Vagina (tissue), 2 donors: ENCODE measurements at places on chromosomes 7 and 10. TPM values are rescaled to one million over a fixed set of nuclear protein-coding genes. Genes with fewer than 3 reads are reported as not detected.

- no peaks in the 10 kb centered on the region for H3K27me3 ChIP-seq
- no peaks in the 10 kb centered on the region for H3K36me3 ChIP-seq
- no peaks in the 10 kb centered on the region for H3K4me1 ChIP-seq
- H3K4me3 ChIP-seq: no peak overlapping the region
- no peak for DNase-seq
- no peak overlapping the region for H3K27ac ChIP-seq
These were observed 154.1 kb downstream of the RNLS start for GRCh38 chr10:88428976-88429375.

- DNase-seq: no peak
- no peaks in the 10 kb centered on the region for H3K36me3 ChIP-seq
- H3K4me3 ChIP-seq: no peak overlapping the region
- peaks cover 14% of the 10 kb centered on the region for H3K4me1 ChIP-seq
- no peaks in the 10 kb centered on the region for H3K27me3 ChIP-seq
These were observed 4.3 kb downstream of the PFKP start for GRCh38 chr10:3071405-3072198.

DNA sequence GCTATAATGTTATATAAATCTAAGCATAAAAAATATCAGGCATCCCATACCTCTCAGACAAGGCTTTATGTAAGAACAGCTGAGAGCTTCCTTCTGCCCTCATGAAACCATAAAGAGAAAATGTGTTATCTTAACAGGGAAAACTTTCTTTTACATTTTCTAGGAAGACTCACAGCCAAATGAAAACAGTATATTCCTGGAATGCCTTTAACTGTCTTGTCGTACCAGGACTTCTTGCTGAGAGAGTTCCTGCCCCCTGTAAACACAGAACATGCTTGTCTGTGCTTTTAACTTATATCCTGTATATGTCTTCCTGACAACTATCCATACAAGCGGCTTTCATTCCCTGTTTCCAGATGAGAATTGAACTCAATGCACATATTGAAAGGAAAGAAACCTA, 64.8 kb upstream of the AHR start:
- DNase-seq: no peak
- no peaks in the 10 kb centered on the region for H3K27me3 ChIP-seq
- no peak overlapping the region for H3K4me3 ChIP-seq
- H3K36me3 ChIP-seq: no peaks in the 10 kb centered on the region
- peaks cover 15% of the 10 kb centered on the region for H3K4me1 ChIP-seq

GRCh38 chr10:109963439-109963838, 40.1 kb upstream of the XPNPEP1 start:
- DNase-seq: no peak
- no peak overlapping the region for H3K27ac ChIP-seq
- H3K27me3 ChIP-seq: no peaks in the 10 kb centered on the region
- H3K4me3 ChIP-seq: no peak overlapping the region

DNA sequence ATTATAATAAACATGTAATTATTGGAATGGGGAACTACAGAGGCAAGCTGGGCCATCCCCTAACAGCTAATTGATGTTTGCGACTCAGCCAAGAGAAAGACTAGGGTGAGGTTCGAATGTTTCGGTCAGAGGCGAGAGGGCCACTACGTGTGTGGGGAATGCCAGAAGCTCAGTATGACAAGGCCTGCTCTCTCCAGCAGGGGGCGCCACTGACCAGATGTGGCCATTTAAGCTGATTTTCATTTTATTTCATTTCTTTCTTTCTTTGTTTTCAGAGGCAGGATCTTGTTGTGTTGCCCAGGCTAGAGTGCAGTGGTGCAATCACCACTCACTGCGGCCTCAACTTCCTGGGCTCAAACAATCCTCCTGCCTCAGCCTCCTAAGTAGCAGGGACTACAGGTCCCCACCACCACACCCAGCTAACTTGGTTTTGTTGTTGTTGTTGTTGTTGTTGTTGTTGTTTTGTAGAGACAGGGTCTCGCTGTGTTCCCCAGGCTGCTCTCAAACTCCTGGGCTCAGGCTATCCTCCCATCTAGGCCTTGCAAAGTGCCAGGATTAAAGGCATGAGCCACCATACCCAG, 38.1 kb downstream of the TMEM130 start:
- H3K4me1 ChIP-seq: peaks cover 3% of the 10 kb centered on the region
- no peaks in the 10 kb centered on the region for H3K36me3 ChIP-seq
- no peaks in the 10 kb centered on the region for H3K27me3 ChIP-seq

GRCh38 chr10:99993701-99994689, 15.8 kb downstream of the DNMBP start:
- peak overlapping the region; percentile 40 for H3K27ac ChIP-seq
- no peaks in the 10 kb centered on the region for H3K27me3 ChIP-seq
- DNase-seq: no peak

DNA sequence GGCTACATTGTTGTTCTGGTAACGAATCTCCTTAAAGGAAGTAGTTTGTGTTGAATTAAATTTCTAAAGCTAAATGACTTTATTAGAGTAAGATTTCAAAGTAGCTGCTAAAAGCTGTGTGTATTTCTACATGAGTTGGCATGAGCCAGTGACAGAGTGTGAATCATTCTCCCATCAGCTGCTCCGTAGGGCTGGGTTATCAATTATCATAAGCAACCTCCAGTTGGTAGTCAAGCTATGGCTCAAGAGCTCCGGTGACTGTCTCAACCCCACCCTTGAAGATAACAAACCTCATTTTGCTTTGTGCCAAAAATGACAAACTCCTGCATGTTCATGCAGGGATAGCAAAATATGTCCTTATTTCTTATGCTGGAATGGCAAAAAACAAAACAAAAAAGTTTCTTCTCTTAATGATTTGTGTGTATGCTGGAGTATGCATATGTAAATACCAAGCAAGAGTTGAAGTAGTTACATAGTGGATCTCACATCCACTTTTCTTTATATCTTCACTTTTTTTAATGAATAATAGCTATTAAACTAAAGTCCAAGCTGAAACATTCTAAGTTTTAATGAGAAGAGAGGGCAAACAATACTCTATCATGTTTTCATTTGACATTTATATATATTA, 249.4 kb downstream of the CACNA2D1 start:
- H3K36me3 ChIP-seq: no peaks in the 10 kb centered on the region
- DNase-seq: no peak
- H3K4me3 ChIP-seq: no peak overlapping the region
- no peak overlapping the region for H3K27ac ChIP-seq
- H3K4me1 ChIP-seq: no peaks in the 10 kb centered on the region

- peaks cover 37% of the 10 kb centered on the region for H3K4me1 ChIP-seq
- H3K4me3 ChIP-seq: no peak overlapping the region
- H3K27me3 ChIP-seq: no peaks in the 10 kb centered on the region
- H3K36me3 ChIP-seq: peaks cover 5% of the 10 kb centered on the region
These were observed 45.1 kb upstream of the KCTD7 start for GRCh38 chr7:66583490-66584110.

- H3K4me1 ChIP-seq: no peaks in the 10 kb centered on the region
- DNase-seq: no peak
- H3K27me3 ChIP-seq: no peaks in the 10 kb centered on the region
- H3K36me3 ChIP-seq: no peaks in the 10 kb centered on the region
- H3K4me3 ChIP-seq: no peak overlapping the region
These were observed 80.9 kb downstream of the WDFY4 start for GRCh38 chr10:48765527-48765926.

DNA sequence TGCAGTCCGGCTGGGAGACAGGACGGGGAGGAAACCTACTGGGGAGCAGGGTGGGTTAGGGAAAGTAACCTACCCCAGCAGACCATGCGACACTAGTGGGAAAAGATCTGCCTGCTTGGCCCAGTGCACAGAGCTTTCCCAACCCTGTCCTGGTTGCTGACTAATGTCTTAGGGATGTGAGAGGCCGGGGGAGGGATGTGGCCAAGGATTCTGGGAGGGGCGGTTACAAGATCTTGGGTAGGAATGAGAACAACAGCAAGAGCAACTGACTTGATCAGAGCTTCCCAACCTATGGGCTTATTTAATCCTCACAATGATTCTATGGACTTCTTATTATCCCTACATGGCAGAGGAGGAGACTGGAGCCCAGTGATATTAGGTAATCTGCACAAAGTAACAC, 24.0 kb upstream of the EIF5AL1 start:
- peak overlapping the region; percentile 75 for H3K27ac ChIP-seq
- no peaks in the 10 kb centered on the region for H3K27me3 ChIP-seq
- peaks cover 36% of the 10 kb centered on the region for H3K4me1 ChIP-seq
- H3K36me3 ChIP-seq: no peaks in the 10 kb centered on the region
- no peak overlapping the region for H3K4me3 ChIP-seq
- DNase-seq: no peak

Gene NRCAM
- total RNA-seq: 7.9 TPM

Gene POU6F2
- total RNA-seq: not detected
